ENCODE measurements at places on chromosomes 5 and 9.

GRCh38 chr5:111495159-111495558 lies 17.2 kb downstream of the STARD4 start:
- no peak for DNase-seq

GRCh38 chr5:146515473-146516150 lies 378 bp downstream of the GPR151 start:
- DNase-seq, result no peak

DNA sequence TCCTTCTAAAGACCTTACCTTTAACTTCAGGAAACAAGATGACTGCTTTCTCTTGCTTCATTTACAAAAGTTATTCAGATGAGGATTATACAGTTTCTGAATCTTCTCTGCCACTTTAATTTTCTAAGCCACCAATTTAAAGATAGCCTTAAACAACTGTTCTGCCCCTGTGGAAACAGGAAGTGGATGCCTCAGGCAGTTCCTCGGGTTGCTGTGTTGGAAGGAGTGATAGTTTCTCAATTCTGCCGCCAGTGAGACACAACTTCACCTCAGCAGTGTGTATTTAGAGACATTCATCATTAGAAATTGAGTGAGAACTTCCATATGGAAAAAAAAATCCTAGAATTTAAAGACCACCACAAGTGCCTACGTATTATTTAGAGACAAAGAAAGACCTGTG lies 475.1 kb upstream of the WWC1 start:
- no peak for DNase-seq

- DNase-seq, result no peak
These were observed 6.8 kb downstream of the DCP2 start for GRCh38 chr5:112983363-112983762.

DNA sequence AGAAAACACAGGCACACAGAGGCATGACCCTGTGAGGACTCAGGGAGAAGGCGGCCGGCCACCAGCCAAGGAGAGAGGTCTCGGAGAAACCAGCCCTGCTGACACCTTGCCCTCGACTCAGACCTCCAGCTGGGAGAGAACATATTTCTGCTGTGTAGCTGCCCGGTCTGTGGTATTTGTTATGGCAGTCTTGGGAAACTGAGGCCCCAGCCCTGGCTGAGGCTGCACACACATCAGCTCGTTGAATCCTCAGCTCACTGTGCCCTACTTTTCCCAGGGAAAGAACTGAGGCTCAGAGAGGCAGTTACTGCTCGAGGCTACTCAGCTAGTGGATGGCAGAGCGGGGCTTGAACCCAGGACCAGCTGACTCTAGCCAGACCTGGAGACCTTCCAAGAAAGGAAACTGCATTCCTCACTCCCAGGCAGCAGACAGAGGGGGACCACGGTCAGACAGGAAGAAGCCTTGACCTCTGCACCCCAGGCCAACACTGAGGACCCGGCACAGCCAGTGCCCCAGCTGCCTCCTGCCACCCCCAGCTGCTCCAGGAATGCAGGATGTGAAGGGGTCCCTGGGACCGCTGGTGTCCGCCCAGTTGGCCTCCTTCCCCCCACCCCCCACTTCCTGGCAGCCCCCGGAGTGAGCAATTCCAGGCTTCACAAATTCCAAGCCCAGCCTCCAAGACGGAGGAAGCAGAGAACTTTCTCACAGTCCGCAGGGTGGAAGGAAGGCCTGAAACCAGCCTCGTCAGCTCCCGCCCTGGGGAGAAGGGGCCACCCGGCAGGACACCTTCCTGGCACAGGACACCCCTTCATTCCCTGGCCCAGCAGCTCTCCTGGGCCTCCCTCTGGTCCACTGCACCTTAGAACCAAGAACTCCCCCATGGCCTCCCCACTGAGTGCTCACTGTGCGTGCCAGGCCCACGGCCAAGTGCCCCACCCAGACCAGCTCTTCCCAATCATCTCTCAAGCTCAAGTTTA lies 69.9 kb downstream of the LRSAM1 start:
- DNase-seq, result no peak

DNA sequence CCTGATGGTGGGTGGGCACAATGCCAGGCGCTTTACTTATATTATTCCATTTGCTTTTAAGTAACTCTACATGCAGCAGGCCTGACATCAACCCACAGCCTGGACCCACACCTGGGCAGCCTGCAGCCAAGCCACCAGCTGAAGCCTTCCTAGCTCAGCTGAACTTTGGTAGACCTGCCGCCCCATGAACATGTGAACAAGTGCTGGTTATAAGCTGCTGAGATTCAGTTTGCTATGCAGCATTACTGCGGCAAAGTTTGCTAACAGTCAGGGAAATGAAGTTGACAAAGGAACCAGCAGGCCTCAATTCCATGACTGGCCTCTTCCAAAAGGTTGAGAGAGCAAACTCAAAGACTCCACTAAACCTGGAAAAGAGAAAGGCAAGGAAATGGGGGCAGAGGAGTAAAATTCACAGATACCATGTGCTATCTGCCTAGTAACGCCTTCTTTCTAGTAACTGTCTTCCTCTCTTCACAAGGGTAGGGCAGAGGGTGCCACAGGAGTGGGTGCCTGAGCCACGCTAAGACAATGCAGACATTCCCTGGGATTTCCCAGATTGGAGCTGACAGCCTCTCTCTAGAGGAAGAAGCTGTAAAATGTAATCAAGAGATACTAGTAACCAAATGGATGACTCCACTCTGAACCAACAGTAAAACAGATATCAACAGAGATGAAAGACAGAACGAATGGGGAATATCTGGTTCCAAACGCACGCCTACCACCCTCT lies 2.9 kb downstream of the BOD1 start:
- DNase-seq, result no peak
